Endothelial cell of umbilical vein (primary cell): ENCODE measurements at places on chromosomes 1 and 21.
A peak's percentile ranks its signal among the peaks of the same experiment; 100 is the strongest.

DNA sequence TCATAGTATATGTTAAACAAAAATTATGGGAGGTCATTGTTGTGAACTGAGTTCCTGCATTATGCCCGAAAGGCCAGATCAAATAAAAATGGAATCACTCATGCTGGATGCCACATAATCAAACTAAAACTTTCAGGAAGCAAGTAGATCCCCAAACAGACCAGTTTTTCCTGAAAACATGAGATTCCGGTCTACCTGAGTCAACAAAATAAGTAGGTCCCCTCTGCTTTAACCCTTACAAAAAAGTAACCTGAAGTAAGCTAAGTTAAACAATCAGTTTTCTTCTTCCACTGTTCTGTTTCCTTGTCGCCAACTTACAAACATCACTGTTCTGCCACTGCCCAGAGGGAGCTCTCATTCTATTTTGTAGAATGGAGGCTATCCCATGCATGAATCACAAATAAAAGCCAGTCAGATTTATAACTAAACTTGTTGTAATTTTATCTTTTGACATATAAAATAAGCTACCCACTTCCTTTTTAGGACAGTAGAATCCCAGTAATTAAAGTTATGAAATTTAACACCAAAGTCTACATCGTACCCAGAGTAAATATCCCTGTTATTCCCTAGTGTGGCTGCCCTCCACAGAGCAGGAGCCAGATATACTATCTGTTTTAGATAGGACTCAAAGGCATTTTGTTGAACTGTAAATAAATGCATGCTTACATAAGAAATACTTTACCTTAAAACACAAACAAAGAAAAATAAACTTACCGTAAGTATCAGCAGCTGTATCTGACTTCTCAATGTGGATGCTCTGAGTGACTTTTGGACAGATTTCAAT lies 149.4 kb downstream of the TIAM1 start:
- no peak for DNase-seq

DNA sequence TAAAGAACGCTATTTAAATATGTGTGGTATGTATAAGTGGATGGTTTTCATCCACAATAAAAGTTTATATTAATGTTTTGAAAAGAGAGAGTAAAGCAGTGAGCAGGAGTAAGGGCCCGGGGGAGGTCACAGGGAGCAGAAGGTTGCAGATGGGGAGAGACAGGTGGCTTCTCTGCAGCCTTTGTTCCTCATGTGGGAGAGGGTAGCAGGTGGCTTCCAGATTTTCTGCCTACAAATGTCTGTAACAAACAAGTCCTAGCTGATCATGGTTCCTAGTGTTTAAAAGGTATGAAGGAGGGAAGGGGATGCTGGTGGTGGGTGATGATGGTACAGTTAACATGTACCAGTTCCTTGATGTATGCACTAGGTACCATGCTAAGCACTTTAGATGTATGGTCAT lies 18.8 kb downstream of the QSOX1 start:
- no peak for DNase-seq

DNA sequence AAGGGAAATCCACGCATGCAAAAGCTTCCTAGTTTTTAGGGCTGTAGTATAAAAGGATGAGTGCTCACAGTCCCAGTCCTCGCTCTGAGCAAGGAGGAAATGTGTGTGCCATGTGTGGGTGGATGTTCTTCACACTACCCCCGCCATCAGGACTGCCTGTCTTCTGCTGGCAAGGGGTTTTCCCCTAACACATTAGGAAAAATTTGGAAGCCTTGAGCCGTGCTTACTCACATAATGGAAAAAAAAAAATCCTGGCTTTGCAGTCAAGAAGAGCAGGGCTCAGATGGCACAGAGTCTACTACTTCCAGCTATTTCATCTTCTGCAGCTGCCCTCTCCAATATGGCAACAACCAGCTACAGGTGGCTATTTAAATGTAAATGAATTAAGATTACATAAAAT lies 363.1 kb downstream of the PLPP3 start:
- DNase-seq, result no peak

DNA sequence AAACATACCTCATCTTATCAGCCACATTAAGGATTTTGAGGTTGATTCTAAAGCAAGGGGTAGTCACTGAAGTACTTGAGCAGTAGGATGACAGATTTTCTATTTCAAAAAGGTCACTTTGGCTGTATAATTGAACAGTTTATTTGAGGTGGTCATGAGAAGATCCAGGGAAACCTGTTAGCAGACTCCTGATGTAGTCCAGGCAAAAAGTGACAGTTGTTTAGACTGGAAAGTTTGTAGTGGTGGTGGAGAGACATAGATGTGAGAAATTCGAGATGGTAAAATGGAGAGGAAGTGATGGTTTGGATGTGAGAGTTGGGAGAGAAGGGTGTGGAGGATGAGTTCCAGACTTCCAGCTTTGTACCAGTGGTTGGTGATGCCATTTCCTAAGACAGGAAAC lies 7.5 kb downstream of the FAM163A start:
- no peak for DNase-seq

- DNase-seq, result peak; percentile 32
Measured at GRCh38 chr21:42845296-42845965, 33.9 kb downstream of the WDR4 start.
